ENCODE measurements at places on chromosomes 5 and 9.

GRCh38 chr5:124043456-124043855, 531.5 kb downstream of the CSNK1G3 start:
- no peak for DNase-seq

GRCh38 chr9:85402551-85402950, 339.2 kb downstream of the AGTPBP1 start:
- DNase-seq, result no peak

DNA sequence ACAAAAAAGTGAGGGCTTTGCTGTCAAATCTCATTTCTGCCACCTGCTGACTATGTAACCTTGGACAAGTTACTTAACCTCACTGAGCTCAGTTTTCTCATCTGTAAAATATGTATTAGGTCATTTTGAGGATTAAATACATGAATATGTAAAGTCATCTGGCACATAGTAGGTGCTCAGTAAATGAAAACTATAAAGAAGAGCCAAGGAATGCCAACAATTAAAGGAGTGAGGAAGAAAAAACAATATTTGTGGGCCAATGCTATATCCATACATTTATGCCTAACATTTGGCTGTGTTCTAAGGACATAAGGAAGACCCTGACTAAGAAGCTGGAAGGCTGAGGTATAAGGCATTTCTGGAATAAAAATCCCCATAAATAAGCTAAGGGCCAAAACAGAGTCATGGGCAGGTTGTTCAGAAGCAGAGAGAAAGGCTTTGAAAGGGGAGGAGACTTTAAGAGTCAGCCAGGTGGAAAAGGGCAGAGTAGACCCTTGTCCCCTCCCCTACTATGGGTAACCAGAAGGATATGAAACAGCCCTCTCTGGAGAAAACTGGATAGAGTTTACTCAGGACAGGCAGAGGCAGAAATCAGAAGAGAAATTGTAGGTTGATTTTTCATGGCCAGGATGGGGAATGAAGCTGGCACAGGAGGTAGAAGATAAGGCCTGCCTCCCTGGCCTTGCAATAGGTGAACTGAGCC, 47.6 kb upstream of the SIL1 start:
- DNase-seq, result no peak

GRCh38 chr9:91176426-91176825, 185.3 kb downstream of the AUH start:
- no peak for DNase-seq

- DNase-seq, result no peak
Measured at GRCh38 chr5:125409234-125409860, 662.9 kb upstream of the ZNF608 start.

DNA sequence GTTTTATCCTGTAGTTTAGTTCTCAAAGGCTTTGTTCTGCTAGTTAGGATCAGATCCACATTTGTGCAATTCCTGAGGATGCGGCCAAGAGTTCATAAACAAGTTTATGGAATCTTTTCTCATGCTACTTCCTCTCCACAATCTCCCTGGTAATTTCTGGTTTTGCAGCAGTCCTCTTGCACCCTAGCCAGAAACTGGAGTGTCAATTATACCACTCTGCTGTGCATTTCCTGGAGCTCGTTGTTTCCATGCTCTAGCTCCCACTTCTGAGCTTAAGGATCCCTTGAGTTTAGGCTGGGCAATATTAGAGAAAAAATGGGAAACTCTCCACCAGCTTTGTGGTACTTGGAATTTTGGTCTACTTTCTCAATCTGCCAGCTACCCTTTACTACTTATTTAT, 474.7 kb downstream of the DIRAS2 start:
- no peak for DNase-seq

DNA sequence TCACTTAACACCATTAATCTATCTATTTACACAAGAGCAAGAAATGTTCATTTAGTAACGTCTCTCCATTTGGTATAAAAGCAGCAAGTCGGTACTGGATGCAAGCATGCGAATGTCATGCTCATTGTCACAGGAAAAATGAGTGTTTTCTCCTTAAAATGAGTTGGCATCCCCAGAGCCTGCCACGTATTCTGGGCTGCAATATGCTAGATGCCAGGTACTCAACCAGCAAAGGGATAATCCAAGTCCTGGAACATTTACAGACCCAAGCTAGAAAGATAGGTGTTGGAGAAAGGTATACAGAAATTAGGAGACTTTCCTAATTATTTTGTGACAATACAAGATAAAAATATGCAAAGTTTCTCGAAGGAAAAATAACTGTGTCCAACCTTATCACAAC, 217.5 kb downstream of the EBF1 start:
- no peak for DNase-seq

Data from Jurkat, Clone E6-1 (cell line).